ENCODE measurements at places on chromosomes 5 and 9. TPM values are rescaled to one million over a fixed set of nuclear protein-coding genes. Genes with fewer than 3 reads are reported as not detected.

The FLT4 gene
- total RNA-seq = 5.6 TPM

The ADGRD2 gene
- total RNA-seq = not detected

The PTAR1 gene
- total RNA-seq = 22.5 TPM

The LCN1 gene
- total RNA-seq = not detected

The DMRT3 gene
- not detected for total RNA-seq

The PCDHGA1 gene
- total RNA-seq = 2.7 TPM

The NMUR2 gene
- total RNA-seq = not detected

The LHX6 gene
- total RNA-seq = 3.4 TPM

The POMT1 gene
- total RNA-seq = 21.8 TPM

The IFNB1 gene
- total RNA-seq = not detected

The IDNK gene
- total RNA-seq = 4.9 TPM

The GRM6 gene
- not detected for total RNA-seq

The SV2C gene
- total RNA-seq = not detected

The MOB3B gene
- 1.5 TPM for total RNA-seq

The OR13J1 gene
- total RNA-seq = not detected

The RNF180 gene
- 12.4 TPM for total RNA-seq

The PMPCA gene
- total RNA-seq = 80.2 TPM

The GFI1B gene
- not detected for total RNA-seq

The ITK gene
- total RNA-seq = 0.13 TPM

The PLCXD3 gene
- total RNA-seq = 79.3 TPM

The FAM153A gene
- total RNA-seq = 0.56 TPM

The PCSK1 gene
- not detected for total RNA-seq

The PCDHAC1 gene
- total RNA-seq = 0.13 TPM

The PCDHAC2 gene
- 0.48 TPM for total RNA-seq

The PCSK5 gene
- total RNA-seq = 3.4 TPM

The CXCL14 gene
- 1.3 TPM for total RNA-seq

The F2RL2 gene
- 0.13 TPM for total RNA-seq

The REEP2 gene
- 6.1 TPM for total RNA-seq

The F12 gene
- not detected for total RNA-seq

The FGF18 gene
- total RNA-seq = 5.8 TPM

The TRAF2 gene
- total RNA-seq = 9.1 TPM

The BRINP1 gene
- total RNA-seq = 0.54 TPM

The PCDHA9 gene
- not detected for total RNA-seq

The NUTM2G gene
- not detected for total RNA-seq

The SLC46A2 gene
- not detected for total RNA-seq

The GRXCR2 gene
- 9.6 TPM for total RNA-seq

The GAS1 gene
- 21.8 TPM for total RNA-seq

The HARS2 gene
- total RNA-seq = 25.2 TPM

The UQCRQ gene
- 1,987 TPM for total RNA-seq

The LECT2 gene
- total RNA-seq = not detected

The BTNL8 gene
- not detected for total RNA-seq

The PCDHGA8 gene
- total RNA-seq = 10.1 TPM

The ASPN gene
- total RNA-seq = 4.8 TPM

The C5orf24 gene
- 21.9 TPM for total RNA-seq

The GAPVD1 gene
- 31.9 TPM for total RNA-seq

The SH3TC2 gene
- 16.7 TPM for total RNA-seq

The IFNA2 gene
- total RNA-seq = not detected

The CCL28 gene
- total RNA-seq = 0.81 TPM

The LCN6 gene
- 13.0 TPM for total RNA-seq

The CCDC180 gene
- 3.1 TPM for total RNA-seq

The UHRF2 gene
- total RNA-seq = 16.4 TPM

The ROPN1L gene
- total RNA-seq = not detected

The LHX2 gene
- not detected for total RNA-seq

The CDH12 gene
- not detected for total RNA-seq

The C5orf52 gene
- not detected for total RNA-seq

The SPOCK1 gene
- 19.6 TPM for total RNA-seq

The MLANA gene
- not detected for total RNA-seq

The ADCY2 gene
- total RNA-seq = 0.40 TPM

The LRRC14B gene
- 103 TPM for total RNA-seq

The NFIL3 gene
- 19.9 TPM for total RNA-seq

Data from Right ventricle myocardium superior (tissue), 1 donor.